ENCODE measurements at places on chromosomes 16 and 17. TPM values are rescaled to one million over a fixed set of nuclear protein-coding genes. Genes with fewer than 3 reads are reported as not detected.

GRCh38 chr17:55463600-55463999 lies 42.0 kb upstream of the MMD start:
- DNase-seq = no peak

EPOP gene
- total RNA-seq = 6.2 TPM

DNA sequence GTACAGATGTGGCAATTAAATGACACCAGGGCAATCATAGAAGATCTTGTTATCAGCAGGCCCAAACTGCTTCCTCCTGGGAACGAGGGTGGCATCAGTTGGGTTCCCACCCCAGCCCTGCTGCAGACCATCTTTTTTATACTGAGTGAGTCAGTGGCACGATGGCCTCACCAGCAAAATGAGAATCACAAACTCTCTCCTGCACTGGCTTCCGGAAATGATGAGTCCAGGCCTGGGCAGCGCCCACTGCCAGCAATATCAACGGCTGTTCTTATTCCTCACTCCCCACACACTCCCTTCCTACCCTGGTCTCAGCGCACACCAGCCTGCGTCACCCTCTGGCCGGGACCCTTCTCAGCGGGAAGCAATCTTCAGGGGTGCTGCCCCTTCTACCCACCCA lies 340.3 kb downstream of the FOXL1 start:
- no peak for DNase-seq

DHRS7C gene
- total RNA-seq = not detected

TBC1D3E gene
- total RNA-seq = not detected

CCDC92B gene
- total RNA-seq = 2.5 TPM

GRCh38 chr16:89922477-89922883 lies 662 bp upstream of the TUBB3 start:
- DNase-seq = peak; percentile 84

MT1H gene
- 3.0 TPM for total RNA-seq

- no peak for DNase-seq
These were observed 151.2 kb downstream of the MSI2 start for GRCh38 chr17:57407287-57408070.

DNA sequence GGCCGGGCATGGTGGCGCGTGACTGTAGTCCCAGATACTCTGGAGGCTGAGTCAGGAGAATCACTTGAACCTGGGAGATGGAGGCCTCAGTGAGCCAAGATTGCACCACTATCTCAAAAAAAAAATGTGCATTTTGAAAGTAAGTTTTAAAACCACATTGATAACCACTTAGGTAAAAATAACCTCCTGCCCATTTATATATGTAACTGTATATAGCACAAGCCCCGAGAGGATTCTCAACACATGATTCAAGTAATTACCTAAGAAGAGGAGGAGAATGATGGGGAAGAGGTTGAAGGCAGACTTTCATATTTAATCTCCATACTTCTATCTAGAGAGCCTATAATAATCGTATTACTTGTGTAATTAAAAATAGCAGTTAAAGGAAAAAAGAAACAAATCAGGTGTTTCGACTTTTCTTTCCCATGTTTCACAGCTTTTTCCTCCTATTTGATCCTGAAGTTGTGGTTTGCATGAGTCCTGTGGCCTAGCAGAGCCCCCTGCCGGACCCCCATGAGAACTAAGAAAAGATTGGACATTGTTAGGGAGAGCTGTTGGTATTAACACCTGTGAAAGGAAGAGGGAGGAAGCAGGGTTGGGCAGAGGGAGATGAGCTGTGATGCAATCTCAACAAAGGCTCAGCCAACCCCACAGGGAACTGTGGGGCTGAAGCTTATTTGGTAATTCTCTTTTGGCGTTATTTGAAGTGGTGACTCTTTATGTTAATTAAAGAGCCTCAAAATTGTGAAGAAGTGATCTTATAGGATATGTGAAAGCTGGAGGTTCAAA lies 22.1 kb downstream of the PMFBP1 start:
- DNase-seq = peak; percentile 55

GRCh38 chr16:77584205-77584859 lies 138.0 kb upstream of the NUDT7 start:
- peak; percentile 61 for DNase-seq

DNA sequence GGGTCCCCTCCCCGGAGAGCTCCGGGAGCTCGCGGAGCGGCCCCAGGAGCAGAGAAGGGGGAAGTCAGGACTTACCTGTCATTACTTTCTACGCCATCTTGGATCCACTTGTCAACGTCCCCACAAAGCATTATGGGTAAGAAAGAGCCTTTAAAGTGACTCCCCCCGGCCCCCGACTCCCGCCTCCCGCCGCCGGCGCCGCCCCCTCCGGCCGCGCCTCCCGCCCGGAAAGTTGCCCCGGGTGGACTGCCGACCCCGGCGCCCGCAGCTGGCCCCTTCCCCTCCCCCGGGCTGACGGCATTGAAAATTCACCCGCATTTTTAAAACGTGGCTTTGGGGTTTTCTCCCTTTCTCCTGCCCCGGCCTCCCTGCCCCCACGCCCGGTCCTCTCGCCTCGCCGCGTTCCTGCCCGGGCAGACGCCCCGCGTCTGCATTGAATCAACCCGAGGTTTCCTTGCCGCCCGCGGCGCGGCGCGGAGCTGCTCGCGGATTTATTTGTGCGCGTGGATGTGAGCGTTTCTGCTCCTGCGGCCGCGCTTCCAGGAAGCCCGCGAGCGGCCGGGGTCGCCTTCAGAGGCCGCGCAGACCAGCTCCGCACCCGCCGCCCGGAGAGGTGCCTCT lies at the start of gene HELZ:
HELZ (minus strand) TSS at position 124 of the 621 bp plus-strand sequence. CDS start 26,392 bp downstream, outside the sequence.
- peak; percentile 93 for DNase-seq

NHLRC4 gene
- 1.1 TPM for total RNA-seq

DNA sequence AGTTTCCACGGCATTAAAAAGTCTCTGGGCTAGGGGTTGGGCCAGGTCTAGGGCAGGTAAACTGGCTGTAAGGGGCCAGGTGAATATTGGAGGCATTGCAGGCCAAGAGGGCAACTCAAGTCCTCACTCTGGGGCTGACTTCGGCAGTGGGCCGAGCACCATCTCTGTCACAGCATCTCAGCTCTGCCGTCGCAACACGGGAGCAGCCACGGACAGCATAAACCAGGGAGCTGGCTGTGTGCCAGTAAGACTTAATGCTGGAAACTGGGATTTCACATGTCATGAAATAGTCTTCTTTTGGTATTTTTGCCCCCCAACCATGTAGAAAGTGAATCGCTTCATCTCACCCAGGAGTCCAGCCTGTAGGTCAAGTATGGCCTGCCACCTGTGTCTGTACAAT lies 12.6 kb upstream of the LGALS9 start:
- no peak for DNase-seq

CTRB2 gene
- not detected for total RNA-seq

- DNase-seq = no peak
These were observed 5.2 kb downstream of the NAGLU start for GRCh38 chr17:42541041-42541833.

DNA sequence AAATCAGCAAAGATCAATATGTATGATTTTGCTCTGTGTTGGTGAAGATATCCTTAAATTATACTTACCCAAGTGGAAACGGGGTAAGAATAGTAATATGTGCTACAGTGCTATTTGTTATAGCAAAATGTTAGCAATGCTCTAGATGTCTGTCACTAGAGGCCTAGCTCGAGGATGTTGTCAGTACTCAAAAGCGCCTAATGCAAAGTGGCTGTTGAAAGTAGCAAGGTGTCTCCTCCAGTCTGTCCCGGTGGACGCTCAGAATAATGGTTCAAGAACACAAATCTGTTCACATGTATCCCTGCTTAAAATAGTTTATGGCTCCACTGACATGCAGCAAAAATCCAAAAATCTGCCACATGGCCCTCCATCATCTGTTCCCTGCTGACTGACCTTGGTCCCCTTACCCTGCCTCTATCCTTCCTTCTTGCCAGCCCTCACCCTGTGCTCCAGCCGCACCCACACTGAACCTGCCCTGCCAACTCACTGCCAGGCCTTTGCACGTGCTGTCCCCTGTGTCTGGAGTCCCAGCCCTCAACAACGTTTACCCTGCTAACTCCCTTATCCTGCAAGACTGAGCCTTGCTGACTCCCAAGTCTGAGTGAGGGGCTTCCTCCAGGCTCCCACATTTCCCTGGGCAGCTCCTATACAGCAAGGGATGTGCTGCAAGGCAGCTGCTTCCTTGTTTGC lies 9.6 kb upstream of the RNF112 start:
- peak; percentile 13 for DNase-seq

GRCh38 chr17:58396173-58396572 lies 21.2 kb downstream of the RNF43 start:
- DNase-seq = no peak

KRTAP4-4 gene
- total RNA-seq = not detected

GRCh38 chr16:31439519-31439918 lies 3.1 kb downstream of the ZNF843 start:
- DNase-seq = no peak

GRCh38 chr16:11405331-11406176 lies 60.3 kb downstream of the RMI2 start:
- DNase-seq = peak; percentile 89

GRCh38 chr17:77498091-77498741 lies 357.4 kb downstream of the SEC14L1 start:
- DNase-seq = peak; percentile 51

ZPBP2 gene
- not detected for total RNA-seq

KLHL11 gene
- total RNA-seq = 14.7 TPM

DNA sequence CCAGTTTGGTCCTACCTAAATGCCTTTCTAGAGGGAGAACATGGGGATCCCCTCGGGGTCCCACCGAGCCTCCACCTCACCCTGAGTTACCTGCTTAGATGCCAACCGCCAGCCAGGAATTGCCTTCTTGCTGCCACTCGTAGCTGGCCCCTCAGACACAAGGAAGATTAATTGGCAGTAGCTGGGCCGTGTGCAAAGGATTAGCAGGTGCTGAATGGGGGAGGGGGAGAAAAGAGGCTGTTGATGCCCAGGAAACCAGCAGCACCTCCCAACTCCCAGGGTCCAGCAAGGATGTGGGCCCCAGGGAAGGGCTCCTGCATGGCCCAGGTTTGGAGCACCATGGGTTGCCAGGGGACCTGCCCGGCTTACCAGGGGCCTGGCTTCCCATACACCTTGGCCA lies at the start of gene CNGB1:
CNGB1 (minus strand) TSS at position 159 of the 400 bp plus-strand sequence. CDS start 3,842 bp downstream, outside the sequence.
- no peak for DNase-seq

HIGD1B gene
- not detected for total RNA-seq

All from H7 (cell line).